ENCODE measurements at places on chromosomes 6 and 20.

DNA sequence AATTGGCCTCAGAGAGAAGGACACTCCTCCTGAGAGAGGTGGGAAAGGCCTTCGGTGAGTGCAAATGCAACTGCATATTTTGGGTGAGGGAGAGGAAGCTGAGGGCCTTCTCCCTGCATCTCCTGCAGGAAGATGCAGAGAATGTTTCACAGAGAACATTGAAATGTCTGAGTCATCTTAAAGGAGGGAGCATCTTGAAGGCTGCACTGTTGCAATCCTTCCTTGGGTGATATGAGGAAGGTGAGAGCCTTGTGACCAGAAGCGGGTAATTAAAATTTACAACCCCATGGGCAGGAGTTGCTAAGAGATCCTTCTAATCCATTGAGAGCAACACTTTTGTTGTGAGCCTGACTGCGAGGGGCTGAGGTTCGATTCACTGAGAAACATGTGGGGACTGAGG is 375.7 kb upstream of the MARCKS start:
- no peak for DNase-seq

DNA sequence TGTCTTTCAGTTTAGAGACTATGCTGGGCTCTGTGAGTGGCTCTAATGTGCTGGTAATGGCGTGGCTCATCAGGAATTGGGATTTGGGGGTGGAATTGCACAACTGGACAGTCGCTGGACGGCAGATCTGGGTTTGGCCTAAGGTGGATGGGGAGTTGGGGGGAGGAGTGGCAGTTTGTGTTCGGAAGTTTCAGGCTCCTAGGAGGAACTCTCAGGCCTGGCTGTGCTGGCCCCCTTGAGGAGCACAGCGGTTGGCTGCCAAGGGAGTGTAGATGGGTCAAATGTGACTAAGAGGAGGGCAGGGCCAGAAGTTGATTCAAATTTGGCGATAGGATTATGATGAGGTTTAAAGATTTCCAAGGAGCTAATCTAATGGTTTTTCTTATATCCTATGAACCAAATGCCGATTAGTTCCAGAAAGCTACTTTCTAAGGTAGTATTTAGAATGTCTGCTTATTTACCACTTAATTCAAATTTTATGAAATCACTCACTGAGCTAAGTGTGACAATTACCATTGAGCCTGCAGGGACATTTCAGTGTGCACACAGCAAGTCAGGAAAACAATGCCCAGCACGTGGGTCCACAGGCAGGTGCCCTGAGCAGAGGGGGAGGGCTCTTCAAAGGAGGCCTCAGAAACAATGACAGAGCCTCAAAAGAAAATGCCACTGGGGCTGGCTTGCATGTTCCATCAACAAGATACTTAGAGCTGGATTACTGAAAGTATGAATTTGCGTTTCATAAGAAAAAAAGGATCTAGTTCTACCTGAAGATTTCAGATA is 111.0 kb downstream of the GJA10 start:
- no peak for DNase-seq

- DNase-seq = no peak
Observed at GRCh38 chr20:47421076-47421475, 64.6 kb upstream of the ZMYND8 start.

DNA sequence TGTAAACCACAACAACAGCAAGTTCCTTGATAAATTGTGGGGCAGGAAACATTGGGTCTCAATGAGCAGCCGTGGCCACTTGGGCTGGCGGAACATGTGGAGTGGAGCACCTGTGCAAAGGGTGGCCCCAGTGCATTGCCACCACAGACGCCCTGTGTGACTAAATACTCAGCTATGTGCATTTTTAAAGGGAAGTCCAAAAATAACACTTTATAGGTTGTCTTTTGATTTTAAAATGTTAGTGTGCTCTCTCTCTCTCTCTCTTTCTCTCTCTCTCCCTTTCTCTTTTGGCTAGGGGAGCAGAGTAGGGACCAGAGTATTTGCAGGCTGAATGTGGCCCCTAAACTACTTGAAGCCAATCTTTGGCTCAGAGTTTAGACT is 236.3 kb downstream of the BCAS1 start:
- no peak for DNase-seq

- no peak for DNase-seq
Observed at GRCh38 chr20:21936720-21937380, 231.4 kb downstream of the PAX1 start.

DNA sequence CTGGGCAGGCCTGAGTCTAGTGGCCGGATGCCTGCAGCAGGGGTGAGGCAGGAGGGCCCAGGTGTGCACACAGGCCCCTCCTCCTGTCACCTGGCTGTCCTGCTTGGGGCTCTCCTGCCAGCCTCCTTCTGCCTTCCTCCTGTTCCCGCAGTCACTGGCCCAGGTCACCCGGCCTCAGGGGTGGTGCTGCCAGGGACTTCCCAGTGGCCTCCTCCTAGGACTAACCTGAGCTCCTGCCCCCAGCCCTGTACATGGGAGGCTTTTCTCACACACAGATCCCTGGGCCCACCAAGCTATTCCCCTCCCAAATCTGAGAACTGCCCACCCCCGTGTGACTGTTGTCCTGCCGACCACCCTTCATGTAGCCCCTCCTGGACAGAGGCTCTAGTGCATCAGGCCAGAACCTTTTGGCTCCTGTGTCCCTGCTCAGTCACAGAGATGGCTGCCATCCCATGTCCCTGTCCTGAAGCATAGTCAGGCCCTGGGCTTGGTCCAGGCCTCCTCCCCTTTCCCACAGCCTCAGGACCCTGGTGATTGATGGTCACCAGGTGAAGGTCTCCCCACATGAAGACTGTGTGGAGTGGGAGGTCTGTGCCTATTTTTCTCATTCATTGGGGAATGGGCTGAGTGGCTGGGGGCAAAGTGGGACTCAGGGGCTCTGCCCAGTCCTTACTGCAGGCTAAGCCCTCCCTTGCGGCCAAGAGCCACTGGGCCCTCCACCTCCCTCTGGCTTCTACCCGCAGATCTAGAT is 1.1 kb upstream of the ULBP1 start:
- DNase-seq = no peak

DNA sequence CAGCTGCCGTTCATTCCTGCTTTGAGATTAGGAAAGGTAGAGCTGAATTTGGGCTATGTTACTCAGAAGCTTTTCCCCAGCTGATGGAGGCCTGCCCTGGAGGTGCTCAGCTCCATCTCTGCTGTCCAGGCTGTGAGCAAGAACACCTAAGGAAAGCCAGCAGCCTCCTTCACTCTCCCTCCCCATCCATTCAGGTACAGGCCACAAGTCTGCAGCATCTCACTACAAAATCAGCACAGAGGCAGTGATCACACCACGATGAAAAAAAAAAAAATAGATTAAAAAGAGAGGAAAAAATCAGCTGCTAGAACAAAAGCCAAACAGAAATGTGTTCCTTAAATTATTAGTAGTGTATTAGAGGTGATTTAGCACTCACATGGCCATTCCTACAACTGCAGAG is 515.0 kb downstream of the CDH26 start:
- no peak for DNase-seq

GRCh38 chr6:26575494-26575939 is 21.2 kb upstream of the ABT1 start:
- DNase-seq = peak; percentile 69

- DNase-seq = no peak
Observed at GRCh38 chr6:163243083-163243482, 171.4 kb upstream of the QKI start.

- no peak for DNase-seq
Observed at GRCh38 chr6:88536071-88536625, 370.0 kb upstream of the CNR1 start.

- no peak for DNase-seq
Observed at GRCh38 chr6:53469163-53469562, 75.7 kb downstream of the GCLC start.

DNA sequence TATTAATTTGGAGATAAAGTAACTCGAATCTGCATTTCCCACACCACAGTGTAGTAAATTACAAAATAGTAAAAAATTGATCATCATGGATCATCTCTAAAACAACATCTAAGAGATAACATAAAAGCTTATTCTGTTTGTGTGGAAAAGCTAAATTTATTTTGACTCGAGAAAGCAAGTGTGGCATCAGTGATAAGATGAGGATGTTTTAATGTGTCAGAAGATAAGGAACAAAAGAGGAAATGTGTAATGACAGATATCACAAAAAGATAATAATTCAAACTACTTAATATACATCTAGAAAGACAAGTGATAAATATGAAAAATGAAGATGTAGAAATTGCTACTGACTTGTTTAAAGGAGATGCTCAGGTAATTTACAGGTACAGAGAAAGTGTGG is 74.1 kb downstream of the DNAH8 start:
- DNase-seq = no peak

GRCh38 chr6:11604215-11604614 is 66.7 kb downstream of the TMEM170B start:
- no peak for DNase-seq

GRCh38 chr6:41536795-41537758 is 9.1 kb upstream of the FOXP4 start:
- DNase-seq = no peak

DNA sequence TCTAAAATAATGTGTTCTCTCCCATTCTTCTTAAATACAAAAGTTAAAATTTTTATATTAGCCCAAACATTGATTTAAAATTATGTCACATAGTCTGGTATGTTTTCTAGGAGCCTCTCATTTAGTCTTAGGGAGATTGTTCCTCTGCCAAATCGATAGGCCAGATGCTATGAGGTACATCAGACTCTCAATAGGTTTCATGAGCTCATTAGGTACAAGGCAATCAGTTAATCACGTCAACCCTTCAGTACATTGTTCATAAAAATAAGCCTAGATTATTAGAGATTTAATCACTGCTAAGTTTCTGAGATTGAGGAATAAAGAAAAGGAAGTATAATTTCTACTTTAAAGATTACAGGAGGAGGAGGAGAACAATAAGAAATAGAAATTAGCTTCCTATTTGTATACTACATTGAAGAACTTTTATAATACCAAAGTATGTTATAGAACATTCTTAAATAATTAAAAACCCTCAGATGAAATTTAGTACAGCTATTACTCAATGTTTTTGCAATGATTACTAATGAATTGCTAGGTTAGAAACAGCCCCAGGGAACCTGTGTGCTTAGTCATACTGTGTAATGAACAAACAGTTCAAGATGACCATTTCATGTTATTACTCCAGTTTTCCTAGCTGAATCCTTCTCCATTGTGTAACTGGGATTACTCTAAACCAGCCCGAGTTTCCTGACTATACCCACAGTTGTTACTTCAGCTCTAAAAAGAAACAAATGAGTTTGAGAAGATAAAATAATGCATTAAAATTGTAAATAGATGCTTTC is 117.0 kb downstream of the BMP5 start:
- peak; percentile 42 for DNase-seq

GRCh38 chr6:159665868-159666635 is 27.0 kb downstream of the SOD2 start:
- DNase-seq = no peak

DNA sequence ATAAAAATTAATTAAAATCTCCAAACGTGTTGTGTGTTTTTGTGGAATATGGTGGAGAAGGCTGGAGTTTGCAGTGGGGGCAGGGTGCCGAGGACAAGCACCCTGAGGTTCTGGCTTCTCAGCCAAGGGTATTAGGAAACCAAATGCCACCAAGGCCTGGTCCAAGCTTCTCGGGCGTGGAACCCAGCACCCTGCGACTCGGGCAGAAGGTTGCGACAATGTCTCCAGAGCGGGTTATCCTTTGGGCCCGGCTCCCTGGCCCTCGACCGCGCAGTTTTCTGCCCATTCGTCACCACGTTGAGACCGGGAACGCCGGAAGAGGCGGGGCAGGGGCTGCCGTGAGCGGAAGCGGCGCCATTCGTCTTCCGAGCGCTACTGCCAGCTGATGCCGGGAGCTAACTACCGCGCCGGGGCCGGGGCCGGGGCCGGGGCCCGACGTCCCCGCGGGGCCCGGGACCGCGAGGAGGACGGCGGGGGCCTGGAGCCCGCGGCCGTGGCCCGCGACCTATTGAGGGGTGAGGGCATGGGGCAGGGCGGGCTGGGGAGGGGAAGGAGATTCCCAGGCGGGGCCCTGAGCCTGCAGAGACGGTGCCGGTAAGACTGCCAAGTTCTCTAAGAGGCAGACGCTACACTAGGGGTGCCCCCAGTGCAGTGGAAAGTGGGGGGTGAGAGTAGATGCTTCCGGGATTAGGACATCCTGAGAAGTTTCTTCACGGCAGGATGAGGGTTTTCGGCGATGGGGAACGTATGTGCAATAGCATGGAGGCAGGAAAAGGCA is at the start of gene RRP36:
TSS of gene RRP36 (plus strand) at position 354 of the 778 bp plus-strand sequence. CDS start at position 386, 32 bp downstream.
- DNase-seq = peak; percentile 88

DNA sequence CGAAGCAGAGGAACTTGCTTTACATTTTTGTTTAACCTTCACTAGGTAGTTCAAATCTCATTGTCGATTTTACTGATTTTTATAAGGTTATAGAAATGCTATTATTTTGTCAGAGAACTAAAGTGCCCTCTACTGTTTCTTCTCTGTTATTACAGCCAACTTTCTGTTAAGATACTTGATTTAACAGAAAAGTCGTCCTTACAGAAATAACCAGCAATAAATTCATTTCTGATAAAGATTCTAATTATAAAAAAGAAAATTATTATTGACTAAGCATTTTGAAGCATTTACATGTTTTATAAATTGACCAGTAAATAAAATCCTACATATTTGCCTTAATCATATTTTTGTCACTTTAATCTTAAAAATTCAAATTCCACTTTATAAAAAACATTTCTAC is 60.8 kb downstream of the OGFRL1 start:
- peak; percentile 45 for DNase-seq

GRCh38 chr20:46027245-46027853 is 1.7 kb upstream of the SLC12A5 start:
- peak; percentile 44 for DNase-seq
